ENCODE measurements at places on chromosomes 16 and 17. TPM values are rescaled to one million over a fixed set of nuclear protein-coding genes. Genes with fewer than 3 reads are reported as not detected.

- DNase-seq, result no peak
Observed at GRCh38 chr17:72399608-72400487, 279.0 kb downstream of the SOX9 start.

- DNase-seq, result no peak
Observed at GRCh38 chr16:88430185-88430523, 22.9 kb upstream of the ZFPM1 start.

GLIS2 gene
- 55.8 TPM for total RNA-seq

GRCh38 chr17:15998031-15998562 lies 1.4 kb downstream of the ZSWIM7 start:
- DNase-seq, result no peak

GRCh38 chr16:23510164-23510914 lies at the start of gene GGA2:
Gene GGA2 (minus strand): TSS chr16:23510494. CDS start chr16:23510411, 83 bp downstream.
- peak; percentile 81 for DNase-seq

MT1A gene
- total RNA-seq, result not detected

DNA sequence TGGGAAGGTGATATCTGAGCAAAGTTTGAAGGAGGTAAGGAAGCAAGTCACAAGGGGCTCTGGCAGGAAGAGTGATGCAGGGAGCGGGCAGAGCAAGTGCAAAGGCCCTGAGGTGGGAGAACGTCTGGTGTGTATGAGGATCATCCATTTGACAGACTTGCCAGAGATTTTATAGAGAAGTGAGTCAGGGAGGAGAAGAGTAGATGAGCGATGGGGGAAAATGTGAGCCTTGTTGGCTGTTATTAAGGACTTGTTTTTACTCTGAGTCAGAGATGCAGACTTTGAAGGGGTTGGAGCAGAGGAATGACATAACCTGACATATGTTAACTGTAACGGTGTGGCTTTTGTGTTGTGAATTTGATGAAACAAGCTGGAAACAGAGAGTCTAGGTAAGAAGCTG lies 3.5 kb upstream of the CLEC10A start:
- no peak for DNase-seq

ARL5C gene
- total RNA-seq, result not detected

FSCN2 gene
- total RNA-seq, result not detected

ALOX12 gene
- 0.14 TPM for total RNA-seq

- no peak for DNase-seq
Observed at GRCh38 chr16:47928008-47928407, 227.8 kb downstream of the ABCC12 start.

DNA sequence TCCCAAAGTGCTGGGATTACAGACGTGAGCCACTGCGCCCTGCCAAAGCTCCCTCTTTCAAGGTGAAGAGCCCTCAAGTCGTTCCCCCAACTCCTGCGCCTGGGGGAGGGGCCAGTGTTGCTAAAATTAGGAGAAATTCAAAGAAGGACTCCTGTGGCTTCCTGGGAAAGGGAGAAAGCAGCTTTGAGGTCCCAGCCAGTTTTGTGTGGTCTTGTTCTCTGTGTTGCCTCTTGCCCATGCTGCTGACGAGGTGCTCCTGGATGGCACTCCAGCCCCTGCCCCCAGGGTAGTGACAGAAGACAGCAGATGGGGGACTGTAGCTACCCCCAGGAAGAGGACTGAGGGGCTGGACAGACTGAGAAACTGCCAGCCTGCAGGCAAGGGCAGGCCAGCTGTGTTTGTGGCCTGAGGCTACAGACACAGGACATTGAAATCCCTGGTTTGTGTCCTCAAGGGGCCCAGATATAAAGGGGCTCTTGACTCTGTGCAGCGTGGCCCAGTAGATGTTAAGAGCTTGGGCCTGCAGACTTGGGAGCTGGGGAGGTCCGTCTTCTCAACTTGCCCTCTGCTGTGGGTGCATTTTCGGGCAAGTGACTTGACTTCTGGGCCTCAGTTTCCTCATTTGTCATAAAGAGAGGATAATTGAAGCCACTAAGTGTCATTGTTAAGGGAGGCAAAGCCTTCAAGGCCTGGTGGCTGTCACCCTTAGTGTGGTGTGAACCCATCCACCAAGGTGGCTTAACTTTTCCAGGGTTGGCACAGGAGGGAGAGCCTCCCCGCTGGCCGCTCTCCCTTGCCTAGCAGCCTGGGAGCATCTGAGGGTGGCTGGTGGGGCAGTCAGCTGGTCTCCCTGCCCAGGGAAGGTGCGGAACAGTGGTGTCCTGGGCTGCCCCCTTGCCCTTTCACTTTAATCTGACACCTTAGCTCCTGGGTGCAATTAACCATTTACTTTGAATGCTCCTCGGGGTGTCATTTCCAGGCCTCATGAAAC lies 4.1 kb downstream of the UBALD2 start:
- no peak for DNase-seq

APOBR gene
- total RNA-seq, result 0.26 TPM

CCL3 gene
- total RNA-seq, result 6.5 TPM

- DNase-seq, result peak; percentile 58
Observed at GRCh38 chr17:2068031-2068518, 13.2 kb downstream of the HIC1 start.

SCNN1B gene
- 9.6 TPM for total RNA-seq

GRCh38 chr16:61569028-61569427 lies 467.2 kb downstream of the CDH8 start:
- no peak for DNase-seq

DNA sequence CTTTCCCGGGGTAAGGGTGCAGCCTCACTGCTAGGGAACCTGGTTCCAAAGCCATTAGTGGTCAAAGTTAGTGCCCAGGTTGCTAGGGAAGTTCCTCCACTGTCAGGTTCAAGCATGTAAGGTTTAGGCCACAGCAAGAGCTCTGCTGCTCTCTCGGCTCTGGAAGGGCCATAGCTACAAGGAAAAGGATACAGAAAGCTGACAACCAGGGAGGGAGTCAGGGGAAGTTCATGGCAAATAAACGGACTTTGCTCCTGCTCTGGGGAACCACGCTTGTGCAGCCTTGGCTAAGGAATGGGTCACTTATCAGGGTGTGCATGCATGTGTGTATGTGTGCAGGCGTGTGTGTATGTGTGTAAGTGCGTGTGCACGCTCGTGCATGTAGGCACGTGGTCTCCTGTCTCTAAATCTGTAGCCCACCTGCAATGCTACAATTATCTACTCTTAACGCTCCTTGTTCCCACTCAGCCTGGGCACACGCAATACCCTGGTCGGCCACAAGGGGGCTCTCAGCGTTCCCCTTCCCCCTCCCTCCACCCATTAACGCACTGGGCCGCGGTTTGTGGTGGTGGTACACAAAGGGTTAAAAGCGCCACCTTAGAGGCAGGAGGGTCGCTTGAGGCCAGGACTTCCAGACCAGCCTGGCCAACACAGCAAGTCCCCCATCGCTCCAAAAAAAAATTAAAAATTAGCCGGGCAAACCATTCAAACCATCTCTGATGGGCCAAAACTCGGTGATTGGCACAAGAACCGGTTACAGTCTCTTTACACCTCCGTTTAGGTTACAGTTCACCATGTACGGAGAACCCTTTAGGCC lies 48.4 kb upstream of the KDM8 start:
- DNase-seq, result peak; percentile 40

- no peak for DNase-seq
Observed at GRCh38 chr17:72737151-72737690, 355.3 kb downstream of the SLC39A11 start.

DNA sequence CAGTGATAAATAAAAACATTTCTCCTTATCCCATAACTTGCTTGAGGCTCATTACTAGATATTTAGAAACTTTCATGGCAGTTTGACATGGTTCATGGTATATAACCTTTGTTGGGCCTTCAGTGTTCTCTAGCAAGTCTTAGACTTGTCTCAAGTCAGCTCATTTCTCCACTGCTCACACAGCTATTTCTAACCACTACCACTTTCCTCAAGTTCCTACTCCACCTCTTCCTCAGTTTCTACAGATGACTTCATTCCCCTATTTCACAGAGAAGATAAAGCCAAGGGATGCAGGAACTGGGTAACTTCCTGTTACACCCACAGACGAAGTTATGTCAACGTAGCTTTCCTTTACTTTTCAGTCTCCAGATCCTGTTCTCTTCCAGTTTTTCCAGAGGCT lies 23.2 kb downstream of the NLK start:
- no peak for DNase-seq

PRKCB gene
- 1.8 TPM for total RNA-seq

DNA sequence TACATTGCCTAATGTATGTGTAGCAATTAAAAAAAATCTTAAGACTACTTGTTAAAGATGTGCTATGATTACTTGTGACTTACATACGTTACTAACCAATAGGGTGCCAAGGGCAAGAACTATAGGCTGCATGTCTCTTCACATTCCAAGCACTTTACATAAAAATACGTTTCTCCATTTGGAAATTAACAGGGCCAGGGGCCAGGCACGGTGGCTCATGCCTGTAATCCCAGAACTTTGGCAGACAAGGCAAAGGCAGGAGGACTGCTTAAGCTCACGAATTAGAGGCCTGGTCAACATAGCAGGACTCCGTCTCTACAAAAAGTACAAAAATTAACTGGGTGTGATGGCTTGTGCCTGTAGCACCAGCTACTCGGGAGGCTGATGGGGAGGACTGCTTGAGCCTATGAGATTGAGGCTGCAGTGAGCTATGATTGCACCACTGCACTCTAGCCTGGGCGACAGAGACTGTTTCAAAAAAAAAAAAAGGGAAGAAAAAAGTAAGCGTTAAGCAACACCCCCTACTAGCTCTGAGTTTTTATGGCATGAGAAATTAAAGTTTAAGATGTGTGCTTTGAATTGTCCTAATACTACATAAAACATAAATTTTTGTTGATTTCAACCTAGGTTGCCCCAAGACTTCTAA lies 12.3 kb downstream of the PSMD12 start:
- no peak for DNase-seq

RSKR gene
- 19.6 TPM for total RNA-seq

RAMP2 gene
- 28.7 TPM for total RNA-seq

DNA sequence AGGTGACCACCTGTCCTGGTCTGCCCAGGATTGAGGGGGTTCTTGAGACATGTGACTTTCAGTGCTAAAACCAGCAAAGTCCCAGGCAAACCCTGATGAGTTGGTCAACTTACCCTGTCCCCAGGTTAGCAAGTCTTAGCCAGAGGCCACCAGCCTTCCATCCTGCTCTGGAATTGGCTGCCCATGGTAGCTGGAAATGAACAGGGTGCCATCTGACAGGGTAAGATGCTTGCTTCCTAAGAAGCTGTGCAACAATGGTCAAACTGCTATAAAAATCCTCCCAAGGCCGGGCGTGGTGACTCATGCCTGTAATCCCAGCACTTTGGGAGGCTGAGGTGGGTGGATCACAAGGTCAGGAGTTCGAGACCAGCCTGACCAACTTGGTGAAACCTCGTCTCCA lies 22.8 kb upstream of the MTMR4 start:
- no peak for DNase-seq

SOX15 gene
- 7.3 TPM for total RNA-seq

DNA sequence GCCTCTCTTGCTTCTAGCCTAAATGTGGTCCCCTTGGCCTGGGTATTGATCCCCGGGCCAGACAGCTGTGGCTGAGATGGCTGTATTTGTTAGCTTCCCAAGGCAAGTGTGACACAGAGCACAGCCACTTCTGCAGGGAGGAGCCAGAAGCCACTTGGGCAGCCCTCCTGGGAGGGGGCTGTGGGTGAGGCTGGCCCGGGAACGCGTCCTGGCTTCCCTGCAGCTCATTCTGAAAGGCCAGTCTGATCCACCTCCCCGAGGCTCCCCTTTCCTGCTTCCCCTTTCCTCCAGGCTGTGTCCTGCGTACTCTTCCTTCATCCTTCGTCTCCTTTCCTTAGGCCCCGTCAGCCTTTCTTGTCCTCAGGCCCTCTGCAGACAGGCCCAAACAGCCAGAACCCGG lies 8.0 kb downstream of the SERPINF2 start:
- no peak for DNase-seq

GRCh38 chr17:68197091-68197996 lies 50.5 kb upstream of the AMZ2 start:
- no peak for DNase-seq

DNA sequence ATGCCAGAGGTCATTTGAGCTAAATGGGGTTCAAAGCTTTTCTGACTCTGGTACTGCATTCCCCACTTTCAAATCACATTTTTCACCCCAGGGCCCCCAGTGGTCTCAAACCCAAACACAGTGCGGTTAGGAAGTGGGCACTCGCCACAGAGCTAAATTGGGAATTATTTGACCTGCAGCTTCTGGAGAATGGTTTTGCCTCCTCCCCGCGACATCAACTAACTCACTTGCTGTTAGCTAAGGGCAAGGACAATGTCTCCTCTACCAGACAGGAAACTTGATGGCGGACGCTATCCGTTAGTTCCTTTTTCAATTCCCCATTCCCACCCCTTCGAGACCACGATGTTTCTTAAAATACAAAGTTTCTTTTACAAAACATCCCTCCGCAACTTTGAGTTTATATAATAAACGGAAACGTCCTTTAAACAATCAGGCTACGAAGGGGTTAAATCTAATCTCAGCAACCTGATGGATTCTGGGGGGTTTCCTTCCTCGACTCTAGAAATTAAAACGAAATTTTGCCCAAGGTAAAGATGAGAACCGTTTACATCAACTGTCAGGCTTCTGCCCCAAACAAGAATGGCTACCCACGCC lies 500 bp upstream of the KAT7 start:
- DNase-seq, result no peak

DNA sequence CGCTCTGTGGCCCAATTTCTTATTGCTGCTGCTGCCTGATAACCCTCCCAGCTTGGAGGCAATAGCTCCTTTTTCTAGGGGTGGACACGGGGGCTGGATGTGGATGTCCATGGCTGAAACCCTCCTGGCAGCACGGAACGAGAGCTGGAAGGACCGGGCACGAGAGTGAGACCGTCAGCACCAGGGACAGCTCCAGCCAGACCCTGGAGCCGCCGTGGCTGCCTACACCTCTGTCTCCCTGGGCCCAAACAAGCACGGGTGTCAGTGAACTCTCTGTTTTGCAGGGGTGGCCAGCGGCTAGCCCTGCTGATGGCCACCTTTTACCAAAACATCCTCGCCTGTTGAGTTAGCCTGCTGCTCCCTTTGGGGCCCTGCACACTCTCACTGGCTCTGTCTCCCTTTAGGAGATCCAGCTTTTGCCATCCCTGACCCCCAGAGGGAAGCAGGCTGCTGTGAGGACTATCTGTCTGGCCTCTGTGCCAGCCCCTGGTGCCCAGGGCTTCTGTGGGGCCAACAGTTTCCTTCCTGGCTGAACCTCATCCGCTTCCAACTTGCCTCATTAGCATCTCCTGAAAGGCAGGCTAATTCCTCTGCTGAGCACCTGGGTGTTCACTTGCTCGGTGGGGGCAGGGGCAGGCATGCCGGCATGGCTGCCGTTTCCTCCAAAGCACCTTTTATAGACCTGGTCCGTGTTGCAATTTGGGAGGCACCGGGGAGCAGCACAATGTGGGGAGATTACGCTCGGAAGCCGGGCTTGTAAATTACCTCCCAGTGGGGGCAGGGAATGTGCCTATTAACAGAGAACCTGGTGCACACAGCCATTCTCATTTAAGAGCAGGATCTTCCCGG lies 118.1 kb downstream of the ENGASE start:
- no peak for DNase-seq

RRAD gene
- 7.5 TPM for total RNA-seq

All from uterus (tissue), 4 donors.